ENCODE measurements at places on chromosomes 3 and 15.

DNA sequence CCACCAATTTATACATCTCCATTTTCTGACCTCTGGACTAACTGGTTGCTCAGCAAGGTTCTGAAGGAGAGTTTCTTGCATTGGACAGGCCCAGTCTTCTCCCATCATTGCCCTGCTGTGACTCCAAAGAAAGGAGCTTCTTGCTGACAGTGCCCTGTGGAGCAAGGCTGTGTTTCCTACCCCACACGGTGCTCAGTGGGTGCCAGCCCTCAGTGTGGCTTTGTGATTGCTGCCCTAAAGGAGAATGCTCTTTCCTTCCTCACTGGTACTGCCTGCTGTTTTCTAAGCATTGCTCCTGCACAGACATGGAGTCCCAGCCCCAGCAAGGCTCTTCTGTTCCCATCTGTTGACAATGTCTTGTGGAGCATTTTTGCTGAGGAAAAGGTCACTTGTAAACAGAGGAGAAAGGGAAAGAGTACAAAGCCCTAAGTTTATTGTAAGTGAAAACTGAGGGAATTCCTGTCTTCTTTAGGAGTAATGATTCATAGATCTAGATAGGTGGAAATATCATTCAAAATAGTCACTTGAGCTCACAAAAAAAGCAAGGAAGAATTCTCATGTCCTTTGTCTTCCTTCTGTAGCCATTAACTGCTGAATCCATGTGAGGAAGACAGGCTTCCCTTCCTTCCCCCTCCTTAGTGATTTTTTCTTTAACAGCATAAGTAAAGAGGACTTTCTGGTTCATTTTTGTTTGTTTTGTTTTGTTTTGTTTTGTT, 62.9 kb downstream of the HMG20A start:
- DNase-seq = no peak

DNA sequence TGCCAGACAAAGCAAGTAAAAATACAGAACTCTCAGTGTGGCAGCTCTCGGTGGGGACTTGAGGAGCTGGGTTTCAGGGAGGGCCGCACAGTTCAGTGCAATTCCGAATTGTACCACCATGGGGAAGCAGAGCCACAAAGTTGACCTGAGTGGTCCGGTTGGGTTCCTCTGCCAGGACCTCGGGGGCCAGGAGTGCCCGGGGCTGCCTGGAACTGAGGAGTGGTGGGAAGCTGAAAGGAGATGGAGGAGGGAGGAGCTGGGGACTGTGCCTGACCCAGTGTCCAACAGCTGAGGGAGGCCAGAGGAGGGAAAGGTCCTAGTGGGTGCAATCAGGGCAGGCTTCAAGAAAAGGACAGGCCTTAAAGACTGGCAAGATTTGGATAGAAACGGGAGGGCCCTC, 32.2 kb upstream of the TRH start:
- DNase-seq = peak; percentile 63

- DNase-seq = no peak
Observed at GRCh38 chr15:67149773-67150022, 84.3 kb downstream of the SMAD3 start.

DNA sequence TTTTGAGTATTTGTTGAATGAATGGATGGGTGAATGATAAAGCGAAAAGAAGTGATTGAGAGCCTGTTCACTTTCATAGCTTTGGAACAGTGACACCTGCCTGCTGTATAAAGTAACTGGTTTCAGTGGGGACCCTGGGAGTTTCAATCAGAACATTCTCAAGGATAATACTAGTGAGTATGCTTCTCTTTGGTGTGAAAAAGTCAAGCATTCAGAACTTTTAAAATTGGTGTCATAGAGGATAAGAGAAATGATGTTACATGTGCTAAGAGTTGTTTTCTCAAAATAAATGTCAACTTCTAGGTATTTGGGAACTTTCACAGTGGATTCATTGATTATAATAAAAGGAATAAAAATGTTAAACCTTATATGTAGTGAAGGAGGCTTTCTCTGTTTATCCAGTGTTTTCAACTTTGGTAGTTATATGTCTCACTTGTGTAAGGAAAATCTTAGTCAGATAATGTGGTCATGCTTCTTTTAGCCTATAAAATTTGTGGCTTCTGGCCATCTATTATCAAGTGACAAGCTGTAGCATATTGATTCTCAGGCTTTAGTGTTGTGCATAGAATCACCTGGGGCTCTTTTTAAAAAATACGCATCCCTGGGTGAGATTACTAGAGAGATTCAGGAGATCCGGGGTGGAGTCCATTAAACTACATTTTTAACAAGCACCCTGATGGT, 11.9 kb downstream of the LRCH3 start:
- DNase-seq = no peak

DNA sequence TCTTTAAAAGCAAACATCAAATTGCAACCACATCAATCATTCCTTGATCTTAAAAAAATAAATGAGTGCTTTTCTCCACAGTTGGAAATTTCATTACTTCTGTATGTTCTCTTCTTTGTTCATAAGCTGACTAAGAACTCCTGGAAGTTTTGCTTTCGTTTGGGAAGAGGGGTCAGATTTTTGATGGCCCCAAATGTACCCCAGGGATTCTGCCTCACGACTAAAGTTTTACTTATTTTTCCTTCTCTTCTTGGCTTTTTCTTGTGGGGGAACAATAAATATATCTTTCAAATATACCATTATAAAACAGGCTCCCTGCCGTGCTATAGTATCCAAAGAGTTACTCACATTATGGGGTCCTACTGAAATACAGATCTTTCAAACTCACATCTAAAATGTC, 215.0 kb upstream of the CDIN1 start:
- no peak for DNase-seq

DNA sequence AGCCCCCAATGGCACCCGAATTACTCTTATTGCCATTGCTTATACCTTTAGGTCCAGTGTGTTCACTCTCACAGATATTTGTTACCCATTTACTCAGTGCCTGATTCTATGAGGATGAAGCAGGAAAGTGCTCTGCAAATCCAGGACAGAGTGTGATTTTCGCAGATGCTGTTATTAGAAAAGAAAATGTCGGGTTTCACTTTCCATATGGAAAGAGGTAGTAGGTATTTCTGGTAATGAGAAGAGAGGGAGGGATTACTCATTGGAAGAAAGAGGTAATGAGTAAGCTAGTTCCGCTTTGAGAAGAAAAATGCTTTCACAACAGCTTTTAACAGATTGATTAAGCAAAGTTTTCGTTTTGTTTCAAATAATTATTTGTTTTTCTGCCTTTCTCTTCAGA, 336.3 kb upstream of the CFAP20DC start:
- no peak for DNase-seq

- DNase-seq = peak; percentile 70
Observed at GRCh38 chr3:10945683-10946287, 46.8 kb upstream of the SLC6A1 start.

DNA sequence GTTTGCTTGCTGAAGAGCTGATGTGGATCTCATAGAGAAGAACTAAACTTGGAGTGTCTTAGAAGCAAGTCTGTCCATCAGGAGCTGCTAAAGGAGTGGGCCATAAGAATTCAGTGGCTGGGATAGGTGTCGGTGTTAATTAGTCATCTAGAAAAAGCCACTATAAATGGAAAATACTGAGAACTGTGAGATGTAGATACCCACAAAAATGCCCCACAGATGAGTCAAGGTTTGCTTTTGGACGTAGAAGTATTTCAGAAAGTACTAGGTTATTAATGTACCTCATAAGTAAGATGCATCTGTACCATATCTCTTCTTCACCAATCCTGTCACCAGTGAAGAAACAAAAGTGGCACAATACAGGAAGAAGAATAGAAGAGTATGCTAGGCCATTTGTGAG, 530.9 kb upstream of the TGFBR2 start:
- no peak for DNase-seq

GRCh38 chr3:161630794-161631193, 134.2 kb downstream of the OTOL1 start:
- no peak for DNase-seq

DNA sequence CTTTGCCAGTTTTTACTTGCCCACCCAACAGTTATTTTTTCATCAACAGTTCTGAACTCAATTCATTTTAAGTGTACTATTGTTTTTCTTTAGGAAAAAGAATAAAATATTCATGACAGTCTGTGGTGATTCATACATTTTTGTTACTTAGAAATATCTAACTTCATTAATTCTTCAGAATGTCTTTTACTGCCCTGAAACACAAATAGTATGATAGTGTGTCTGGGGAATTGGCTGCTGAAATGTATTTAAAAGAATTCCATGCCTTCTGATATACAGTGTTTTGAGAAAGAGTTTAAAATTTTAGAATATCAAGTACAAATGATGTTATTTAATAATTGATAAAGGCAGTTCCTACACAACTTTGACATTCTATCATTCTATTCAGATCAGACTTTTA, 854.1 kb downstream of the NAALADL2 start:
- no peak for DNase-seq

DNA sequence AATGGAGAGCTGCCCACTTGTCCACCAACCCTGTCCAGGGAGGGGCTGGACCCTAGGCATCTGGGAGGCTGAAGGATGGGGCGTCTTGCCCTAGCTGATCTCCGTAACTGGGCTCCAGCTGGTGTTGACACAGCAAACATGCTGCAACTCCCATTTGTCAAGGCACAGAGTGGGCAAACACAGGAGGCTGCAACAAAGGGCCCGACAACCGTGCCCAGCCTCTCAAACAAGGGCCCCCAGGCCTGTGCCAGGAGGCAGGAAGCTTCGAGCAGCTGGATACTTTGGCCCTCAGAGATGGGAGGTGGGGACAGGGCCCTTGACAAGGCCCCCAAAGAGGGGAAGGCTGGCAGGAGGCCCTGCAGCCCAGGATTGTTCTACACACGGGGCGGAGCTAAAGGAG, 64.2 kb upstream of the TMEM115 start:
- no peak for DNase-seq

- peak; percentile 7 for DNase-seq
Observed at GRCh38 chr3:31050296-31050695, 155.8 kb upstream of the GADL1 start.

DNA sequence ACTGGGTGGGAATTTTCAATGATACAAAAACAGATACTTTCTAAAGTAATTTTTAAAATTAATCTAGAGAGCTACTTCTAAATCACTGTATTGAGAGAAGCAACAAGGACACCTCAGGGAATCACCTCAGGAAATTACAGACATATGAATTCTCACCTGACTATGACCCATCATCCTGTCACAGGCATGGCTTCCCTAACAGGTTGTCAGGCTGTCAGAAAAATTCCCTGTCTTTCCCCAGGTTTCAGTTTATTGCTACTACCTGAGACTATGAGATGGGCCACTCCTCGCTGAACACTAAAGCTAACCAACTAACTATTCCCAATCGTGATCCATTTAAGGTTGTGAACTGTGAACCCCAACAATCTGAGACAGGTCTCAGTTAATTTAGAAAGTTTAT, 66.1 kb downstream of the CD200 start:
- DNase-seq = no peak

DNA sequence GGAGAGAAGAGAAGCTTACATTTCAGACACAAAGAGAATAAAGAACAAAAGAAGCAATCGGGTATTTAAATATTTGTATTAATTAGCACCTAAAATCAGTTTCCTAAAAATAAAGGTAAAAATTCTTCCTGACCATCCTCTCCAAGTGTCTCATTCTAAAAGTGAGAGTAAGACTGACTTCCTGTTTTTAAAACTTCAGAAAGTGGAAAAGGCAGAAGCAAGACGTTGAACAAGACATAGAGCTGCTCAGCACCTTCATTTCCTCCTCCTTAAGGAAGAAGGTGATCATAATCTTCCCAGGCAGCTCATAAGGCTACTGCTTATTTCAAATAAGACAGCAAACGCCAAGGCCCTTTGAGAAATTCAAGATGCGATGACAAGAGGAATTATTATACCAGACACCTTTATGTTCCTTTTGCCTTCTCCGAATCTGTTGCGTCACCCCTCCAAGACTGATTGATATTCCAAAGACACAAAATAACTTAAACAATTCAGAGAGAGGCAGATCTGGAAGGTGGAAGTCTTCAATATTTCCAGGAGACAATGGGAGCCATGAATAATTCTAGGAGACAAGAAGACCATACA, 238.8 kb upstream of the TLE3 start:
- no peak for DNase-seq

- DNase-seq = no peak
Observed at GRCh38 chr3:44880284-44880683, 5.9 kb downstream of the TGM4 start.

DNA sequence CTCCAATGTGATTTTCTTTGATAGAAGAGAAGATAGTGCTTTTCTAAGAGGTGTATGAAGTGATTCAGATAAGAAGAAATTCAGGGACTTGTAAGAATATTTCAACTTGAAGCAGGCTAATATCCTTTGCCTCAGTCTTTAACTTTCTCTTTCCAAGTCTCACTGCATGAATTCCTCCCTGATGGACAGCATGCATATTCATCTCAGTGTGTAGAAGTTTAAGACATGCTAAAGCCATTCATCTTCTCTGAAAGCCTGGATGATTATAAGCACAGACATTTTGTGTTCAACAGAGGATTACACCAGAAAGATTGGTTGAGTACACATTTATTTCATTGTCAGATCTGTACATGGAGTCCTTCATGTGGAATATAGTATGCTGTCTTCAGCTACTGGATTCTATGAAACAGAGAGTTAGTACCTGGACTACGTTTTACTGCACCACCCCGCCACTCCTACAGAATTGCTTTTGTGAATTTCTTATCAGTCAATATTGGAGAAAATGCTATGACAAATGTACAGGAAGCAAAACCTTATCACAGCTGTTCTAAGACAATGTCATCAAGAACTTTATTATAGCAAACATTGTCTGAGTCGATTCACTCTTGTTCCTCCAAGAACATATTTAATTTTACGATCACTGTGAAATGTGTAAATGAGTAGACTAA, 1346.1 kb downstream of the OTOL1 start:
- DNase-seq = no peak

- no peak for DNase-seq
Observed at GRCh38 chr3:101695779-101696372, 9.4 kb upstream of the RPL24 start.

GRCh38 chr15:76006136-76006778, 6.0 kb downstream of the NRG4 start:
- DNase-seq = no peak

GRCh38 chr3:39433642-39434041, 27.1 kb downstream of the RPSA start:
- DNase-seq = no peak

DNA sequence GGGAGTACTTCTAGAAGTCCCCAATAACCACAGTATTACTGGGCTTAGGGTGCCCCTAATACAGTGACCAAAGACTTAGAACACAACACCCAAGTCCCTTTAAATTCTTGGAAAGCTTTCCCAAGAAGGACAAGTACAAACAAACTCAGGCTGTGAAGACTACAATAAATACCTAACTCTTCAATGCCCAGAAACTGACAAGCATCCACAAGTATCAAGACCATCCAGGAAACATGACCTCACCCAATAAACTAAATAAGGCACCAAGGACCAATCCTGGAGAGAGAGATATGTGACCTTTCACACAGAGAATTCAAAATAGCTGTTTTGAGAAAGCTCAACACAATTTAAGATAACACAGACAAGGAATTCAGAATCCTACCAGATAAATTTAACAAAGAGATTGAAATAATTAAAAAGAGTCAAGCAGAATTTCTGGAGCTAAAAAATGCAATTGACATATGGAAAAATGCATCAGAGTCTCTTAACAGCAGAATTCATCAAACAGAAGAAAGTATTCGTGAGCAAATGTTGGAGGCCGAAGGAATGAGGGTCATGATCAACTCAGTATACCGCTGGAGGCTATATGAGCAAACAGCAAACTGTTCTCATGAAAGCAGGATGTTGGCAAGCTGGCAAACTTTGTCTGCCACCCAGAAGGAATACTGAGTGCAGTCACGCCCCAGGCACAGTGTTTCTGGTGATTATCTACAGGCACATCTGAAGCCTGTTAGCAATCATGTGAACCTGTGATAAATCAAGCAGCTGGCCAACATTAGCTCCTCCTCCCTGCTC, 87.0 kb upstream of the NECTIN3 start:
- DNase-seq = no peak

Measured in activated CD4-positive, alpha-beta T cell treated with anti-CD3 and anti-CD28 coated beads for 48 hours (primary cell).